ENCODE measurements at places on chromosomes 16 and 17.

DNA sequence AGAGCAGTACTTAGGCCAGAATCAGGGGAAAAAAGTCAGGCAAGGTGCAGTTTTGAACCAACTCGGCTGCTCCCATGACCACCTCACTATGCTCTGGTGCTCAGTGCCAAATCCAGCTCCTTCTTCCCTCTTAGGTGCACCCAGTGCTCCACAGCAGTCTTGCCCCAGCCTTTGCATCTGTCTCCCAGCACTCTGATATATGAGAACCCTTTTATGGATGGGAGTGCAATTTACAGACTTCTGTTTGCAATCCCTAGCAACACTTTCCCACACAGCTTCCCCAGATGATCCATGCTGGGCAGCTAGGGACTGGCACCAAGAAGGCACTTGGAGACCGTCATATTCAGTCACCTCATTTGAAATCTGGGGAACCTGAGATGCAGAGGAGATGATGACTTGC, 267.9 kb upstream of the CCL2 start:
- no peak for DNase-seq

DNA sequence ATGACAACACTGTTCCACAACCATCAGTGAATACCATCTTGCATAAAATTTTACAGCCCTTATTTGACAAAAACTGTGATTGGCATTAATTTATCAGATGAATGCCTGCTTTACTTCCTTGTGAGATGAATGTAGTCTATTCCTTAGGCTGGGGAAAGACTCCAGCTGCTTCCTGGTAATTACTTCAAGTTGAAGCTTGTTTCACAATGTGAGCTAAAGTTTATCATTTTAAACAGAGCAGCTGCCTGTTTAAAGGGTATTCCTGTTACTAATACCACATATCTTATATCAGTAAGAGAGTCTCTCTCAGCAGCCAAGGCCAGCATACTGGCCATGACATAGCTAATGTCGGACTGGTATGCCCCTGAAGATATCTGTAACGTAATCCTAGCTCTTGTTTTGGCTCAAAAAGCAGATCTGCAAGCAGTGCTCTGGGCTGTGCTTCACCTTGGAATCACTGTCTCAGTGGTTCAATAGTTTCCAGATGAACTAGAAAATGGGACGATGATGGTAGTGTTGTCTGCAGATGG, 13.2 kb upstream of the ARL2BP start:
- no peak for DNase-seq

- no peak for DNase-seq
Measured at GRCh38 chr16:10812312-10813098, 6.1 kb downstream of the TVP23A start.

DNA sequence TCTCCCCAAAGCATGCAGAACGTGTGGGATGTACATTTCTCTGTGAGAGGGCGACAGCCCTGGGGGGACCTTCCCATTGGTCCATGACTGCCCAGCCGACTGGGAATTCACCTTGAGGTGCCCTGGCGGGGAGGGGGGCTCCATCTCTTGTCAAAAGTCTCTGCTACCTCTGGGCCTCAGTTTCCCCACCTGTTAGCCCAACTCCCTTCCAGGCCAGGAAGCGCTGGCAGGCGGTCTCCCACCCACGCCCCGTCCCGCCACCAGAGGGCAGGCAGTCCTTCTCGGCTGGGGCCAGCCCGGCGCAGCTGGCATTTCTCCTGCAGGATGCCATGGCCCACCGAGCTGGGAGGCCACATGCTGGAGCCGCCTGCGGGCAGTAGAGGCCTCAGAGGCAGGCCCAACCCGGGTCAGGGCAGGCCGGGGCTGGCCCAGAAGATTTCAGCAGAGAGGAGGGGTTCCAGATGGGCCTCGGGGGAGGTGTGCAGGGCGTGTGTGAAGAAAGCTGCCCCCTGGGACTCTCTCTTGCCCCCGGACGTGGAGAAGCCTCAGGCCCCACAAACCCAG, 16.6 kb downstream of the CD7 start:
- no peak for DNase-seq

DNA sequence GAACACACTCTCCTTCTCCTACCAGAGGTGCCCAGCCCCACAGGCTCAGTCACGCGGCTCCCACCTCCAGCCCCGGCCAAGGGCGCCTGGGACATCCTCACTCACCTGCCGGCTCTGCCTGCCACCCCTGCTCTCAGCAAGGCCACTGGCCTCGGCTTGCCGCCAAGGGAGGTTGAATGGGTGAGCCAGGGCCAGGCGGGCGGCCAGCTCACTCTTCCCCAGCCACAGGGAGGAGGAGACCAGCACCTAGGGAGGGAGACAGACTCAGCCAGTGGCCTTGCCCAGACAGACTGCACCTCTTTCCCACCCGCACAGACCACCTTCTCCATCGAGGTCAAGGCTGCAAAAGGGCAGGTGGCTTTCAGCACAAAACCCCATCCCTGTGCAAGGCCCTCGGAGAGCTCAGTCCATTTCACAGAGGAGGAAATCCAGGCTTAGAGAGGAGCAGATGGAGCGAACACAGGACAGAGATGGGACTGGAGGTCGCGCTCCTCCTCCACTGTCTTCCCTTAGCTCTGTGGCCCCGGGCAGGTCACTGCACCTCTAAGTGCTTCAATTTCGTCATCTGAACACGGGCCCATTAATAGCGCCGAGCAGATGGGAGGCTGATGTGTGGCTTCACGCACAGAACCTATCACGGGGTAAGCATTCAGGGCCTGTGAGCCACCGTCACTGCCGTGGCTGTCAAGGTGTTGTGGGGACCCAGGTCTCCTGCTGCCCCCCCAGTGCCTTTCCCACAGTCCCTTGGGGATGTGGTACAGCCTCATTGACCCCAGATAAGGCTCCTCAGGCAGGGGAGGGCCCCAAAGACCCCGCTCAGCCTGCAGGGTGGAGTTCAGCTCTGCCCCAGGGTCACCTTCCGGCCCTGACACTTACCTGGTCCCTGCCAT, 56.1 kb downstream of the RMI2 start:
- DNase-seq, result no peak

GRCh38 chr16:9003322-9003721, 39.6 kb upstream of the USP7 start:
- no peak for DNase-seq

DNA sequence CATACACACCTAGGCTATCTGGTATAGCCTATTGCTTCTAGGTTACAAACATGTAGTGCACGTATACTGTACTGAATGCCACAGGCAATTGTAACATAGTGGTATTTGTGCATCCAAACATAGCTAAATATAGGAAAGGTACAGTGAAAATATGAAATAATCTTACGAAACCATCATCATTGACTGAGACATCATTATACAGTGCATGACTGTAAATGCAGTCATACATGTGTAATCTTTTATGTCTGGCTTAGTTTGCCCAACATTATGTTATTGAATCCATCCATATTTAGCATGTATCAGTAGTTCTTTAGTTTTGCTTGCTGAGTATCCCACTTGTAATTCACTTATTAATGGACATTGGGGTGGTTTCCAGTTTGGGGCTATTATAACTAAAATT, 124.9 kb downstream of the CYLD start:
- DNase-seq, result no peak

DNA sequence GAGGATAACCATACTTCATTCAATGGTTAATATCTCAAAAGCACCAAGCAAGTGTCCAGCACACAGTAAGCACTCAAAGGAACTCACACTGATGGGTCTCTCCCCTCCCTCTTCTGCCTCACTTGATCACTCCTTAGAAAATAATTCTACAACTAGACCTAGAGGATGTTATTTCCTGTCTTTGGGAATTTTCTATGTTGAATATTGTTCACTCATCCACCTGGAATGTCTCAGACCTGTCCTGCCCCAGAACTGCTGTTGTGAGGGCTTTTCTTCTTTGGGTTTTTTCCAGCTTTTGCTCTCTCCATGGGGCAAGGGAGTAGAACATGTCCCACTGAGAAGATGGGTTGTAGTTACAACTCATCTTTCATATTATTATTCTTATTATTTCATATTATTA, 25.3 kb downstream of the NXPH3 start:
- no peak for DNase-seq

- no peak for DNase-seq
Measured at GRCh38 chr17:28900986-28901726, 1.7 kb downstream of the DHRS13 start.

GRCh38 chr17:48179071-48179945, 71.7 kb downstream of the SNX11 start:
- DNase-seq, result no peak

- DNase-seq, result no peak
Measured at GRCh38 chr16:75627851-75628250, 4.8 kb upstream of the ADAT1 start.

DNA sequence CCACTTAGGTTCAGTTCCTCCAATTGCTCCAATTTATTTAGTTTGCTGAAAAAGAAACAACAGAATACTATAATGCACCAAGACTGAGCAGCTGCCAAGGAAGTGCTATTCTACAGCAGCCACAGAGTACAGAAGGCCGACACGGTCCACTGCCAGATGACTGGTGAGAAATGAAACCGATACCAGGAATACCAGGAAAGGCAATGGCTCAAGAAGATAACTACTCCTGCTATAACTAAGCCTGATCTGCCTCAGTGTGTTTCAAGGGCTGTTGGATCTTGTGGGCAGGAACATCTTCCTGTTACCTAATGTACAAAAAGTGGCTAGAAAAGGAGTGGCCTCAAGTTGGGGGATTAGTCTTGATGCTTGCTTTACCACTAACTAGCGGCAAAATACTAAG, 32.8 kb downstream of the MARVELD3 start:
- no peak for DNase-seq

DNA sequence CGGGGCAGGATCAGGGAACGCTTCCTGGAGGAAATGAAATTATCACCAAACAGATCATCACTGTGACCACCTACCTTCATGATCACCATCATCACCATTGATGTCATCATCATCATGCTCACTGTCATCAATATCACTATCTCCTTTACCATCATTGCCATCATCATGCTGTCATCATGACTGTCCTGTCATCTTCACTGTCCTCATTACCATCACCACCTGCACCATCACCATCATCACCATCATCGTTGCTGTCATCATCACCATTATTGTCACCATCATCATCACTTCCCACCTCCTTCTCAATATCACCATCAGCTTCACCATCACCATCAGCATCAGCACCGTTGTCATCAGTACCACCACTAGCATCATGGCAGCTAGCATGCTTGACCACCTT, 65.3 kb downstream of the NTN1 start:
- DNase-seq, result no peak

GRCh38 chr17:72562615-72563188, 441.9 kb downstream of the SOX9 start:
- DNase-seq, result no peak

DNA sequence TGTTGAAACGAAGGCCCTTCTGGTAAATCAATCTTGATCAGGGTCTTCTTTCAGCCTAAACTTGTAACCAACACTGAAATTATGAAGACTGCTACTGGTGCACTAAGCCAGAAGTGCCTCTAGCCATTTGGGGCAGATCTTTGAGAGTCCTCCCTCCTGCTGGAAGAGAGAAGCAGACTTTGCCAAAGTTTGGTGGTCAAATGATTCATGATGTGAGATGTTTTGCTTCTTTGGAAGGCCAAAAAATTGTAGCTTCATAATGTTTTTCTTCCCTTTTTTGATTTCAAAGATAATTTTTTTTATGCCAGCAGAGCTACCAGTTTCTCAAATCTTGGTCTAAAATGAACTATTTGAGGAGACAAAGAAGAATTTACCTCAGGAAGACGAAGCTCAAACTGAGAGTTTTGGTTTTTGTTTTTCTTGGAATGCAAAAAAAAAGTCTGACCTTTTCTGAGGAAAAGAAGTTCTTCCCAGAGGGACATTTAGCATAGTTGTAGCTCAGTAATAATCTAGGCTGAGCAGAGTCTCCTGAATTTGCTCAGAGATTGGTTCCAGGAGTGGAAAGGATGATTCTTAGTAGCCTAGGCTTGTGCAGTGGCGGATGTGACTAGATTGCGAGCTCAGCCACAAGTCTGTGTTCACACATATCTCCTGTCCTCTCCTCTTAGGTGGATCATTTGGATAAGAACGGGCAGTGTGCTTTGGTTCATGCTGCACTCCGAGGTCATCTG, 50.9 kb downstream of the CYB561 start:
- no peak for DNase-seq

GRCh38 chr16:28505489-28506137, 1.0 kb downstream of the IL27 start:
- no peak for DNase-seq

All from NCI-H2081 treated with DMSO at 0.1 percent for 48 hours (cell line).